ENCODE measurements at places on chromosomes 1 and 21.

GRCh38 chr1:10561955-10562354, 87.2 kb downstream of the PEX14 start:
- no peak for ATAC-seq

DNA sequence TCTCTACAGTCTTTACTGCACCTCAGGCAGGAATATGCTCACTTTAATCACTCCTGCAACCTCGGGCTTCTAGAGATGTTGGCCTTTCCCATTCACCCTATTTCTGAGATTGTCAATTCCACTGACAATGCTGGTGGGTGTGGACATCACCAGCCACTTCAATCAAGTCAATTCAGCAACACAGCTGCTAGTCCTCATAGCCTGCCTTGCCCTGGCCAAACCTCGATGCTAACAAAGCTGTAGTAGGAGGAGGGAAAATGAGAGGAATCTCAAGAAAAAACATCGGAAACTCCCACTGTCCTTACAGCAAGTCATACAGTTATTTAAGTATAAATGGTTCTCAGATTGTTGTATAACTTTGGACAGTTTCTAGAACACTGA, 155.0 kb downstream of the KCNH1 start:
- no peak for ATAC-seq

- peak; percentile 32 for ATAC-seq
Observed at GRCh38 chr1:109482791-109483671, 674 bp upstream of the ATXN7L2 start.

- ATAC-seq = peak; percentile 98
Observed at GRCh38 chr1:220272047-220272840, at the start of gene RAB3GAP2. TSS of gene RAB3GAP2 (minus strand) at chr1:220272453. CDS start at chr1:220272337, 116 bp downstream.

GRCh38 chr1:219798283-219799030, 129.9 kb downstream of the SLC30A10 start:
- ATAC-seq = peak; percentile 78

DNA sequence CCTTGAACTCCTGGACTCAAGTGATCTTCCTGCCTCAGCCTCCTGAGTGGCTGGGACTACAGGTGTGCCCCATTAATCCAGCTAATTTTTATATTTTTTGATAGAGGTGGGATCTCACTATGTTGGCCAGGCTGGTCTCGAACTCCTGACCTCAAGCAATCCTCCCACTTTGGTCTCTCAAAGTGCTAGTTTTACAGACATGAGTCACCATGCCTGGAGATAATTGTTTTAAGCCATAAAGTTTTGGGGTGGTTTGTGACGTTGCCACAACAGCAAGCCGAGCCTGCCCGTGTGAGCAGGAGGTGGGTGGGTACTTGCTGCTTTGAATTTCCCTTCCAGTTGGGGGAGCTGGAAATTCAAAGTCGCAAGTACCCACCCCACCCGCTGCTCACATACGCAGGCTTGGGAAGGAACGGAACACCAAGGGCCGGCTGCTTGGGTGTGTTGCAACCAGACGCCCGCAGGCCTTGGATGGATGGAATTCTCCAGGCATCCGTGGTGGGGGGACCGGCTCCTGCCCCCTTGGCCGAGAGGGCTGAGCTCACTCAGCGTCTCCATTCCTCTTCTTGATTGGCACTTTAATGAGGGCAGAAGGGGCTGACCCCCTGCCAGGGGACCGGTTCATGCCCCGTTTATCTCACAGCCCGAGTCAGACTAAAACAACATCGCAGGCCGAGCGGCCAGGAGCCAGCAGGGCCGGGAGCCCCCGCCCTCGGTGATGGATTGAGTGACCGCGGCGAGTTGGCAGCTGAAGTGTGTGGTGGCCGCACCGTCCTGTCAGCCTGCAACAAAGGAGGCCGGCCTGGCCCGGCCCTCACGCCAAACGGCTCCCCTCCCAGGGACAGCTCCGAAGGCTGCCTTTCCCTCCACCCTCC, 78.1 kb downstream of the DHRS3 start:
- ATAC-seq = peak; percentile 93

GRCh38 chr1:10866321-10867093, 70.1 kb upstream of the CASZ1 start:
- peak; percentile 31 for ATAC-seq
